ENCODE measurements at places on chromosomes 2 and 18.

DNA sequence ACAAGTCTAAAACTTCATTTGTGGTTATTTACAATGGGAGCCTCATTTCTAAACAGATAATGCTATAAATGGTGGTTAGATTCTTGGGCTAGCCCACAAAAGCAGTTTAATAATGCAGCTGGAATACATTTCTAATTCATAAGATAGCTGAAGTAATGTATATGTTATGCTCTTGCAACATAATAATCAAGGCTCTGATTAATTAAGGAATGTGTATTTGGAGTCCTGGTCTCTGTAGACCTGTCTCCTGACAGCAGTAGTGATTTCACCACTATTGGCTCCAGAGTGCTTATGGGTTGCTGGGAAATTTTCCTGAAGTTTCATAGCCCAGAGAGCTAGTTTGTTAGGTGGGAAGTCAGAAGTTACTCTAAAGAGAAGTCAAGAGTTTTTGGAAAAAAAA lies 21.3 kb upstream of the CDC42EP3 start:
- DNase-seq, result no peak

DNA sequence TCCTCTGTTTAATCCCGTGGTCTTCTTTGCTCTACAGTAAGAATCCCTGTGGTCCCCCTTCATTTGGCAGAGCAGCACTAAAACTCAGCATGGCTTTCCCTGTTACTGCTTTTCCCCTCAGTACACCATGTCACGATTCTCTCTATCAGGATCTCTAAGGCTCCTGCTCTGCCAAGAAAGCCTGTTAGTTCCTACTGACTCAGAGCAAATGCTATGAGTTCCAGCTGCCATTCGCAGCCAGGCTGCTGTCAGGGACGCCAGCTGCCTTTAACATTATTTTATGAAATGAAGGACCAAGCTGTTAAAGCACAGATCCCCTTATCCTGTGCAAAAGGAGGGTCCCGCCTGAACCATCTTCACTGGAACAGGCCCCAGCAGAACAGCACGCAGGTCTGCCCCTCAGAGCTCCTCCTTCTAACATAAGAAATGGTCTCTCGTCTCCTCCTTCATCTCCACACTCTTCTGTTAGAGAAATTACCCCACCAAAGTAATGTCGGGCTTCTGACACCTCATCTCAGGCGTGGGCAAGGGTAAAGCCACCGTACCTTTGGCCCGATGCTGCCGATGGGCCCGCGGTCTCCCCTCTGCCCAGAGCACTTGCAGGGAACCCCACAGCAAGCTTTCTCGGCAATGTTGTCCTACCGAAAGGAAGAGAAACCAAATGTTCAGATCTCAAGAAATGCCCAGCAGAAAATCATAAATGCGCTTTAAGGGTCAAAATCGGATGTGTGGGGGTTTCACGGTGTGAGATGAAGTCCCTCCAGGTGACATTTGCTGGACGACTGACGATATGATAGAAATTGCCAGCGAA lies 52.6 kb downstream of the COL6A3 start:
- DNase-seq, result no peak

DNA sequence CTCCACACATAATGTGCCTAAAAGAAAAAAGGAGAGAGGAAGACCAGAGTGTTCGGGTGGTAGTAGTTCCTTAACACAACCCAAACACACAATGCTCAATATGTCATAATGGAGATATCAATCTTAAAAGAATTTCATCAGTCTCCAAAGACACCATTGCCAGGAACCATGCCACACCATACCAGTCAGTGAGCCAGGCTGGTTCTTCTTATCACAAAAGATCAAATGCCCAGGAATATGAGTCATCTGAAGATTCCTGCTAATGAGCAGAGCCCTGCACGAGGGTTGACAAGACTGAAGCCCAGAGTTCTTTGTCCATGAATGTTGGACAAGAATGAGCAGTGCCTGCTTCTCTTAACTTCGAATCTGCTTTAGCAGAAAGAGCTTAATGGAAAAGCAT lies 262.3 kb downstream of the ZNF516 start:
- DNase-seq, result no peak

- DNase-seq, result no peak
These were observed 130.9 kb upstream of the ASB18 start for GRCh38 chr2:236395067-236395466.

DNA sequence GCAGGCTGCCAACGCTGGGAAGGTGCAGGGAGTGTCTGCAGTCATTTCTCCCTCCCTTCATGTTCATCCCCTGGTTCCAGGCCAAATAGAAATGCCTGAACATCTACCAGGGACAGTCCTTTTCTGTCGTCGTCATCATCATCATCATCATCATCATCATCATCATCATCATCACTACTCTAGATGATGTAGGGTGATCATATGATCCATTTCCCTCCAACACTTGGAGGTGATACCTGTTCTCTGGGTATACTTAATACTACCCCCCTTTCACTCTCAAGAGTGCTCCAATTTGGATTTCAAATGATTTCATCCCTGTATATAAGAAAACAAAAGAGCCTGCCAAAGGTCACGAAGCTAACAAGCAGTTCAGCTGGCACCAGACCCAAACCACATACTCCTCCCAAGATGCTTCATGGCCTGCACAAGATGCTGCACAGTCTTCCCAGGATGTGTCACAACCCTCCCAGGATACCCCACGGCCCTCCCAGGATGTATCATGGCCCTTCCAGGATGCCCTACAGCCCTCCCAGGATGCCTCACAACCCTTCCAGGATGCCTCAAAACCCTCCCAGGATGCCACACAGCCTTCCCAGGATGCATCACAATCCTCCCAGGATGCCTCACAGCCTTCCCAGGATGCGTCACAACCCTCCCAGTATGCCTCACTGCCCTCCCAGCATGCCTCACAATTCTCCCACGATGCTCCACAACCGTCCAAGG lies 257.9 kb downstream of the DYSF start:
- no peak for DNase-seq

GRCh38 chr2:43178602-43179542 lies 47.5 kb downstream of the ZFP36L2 start:
- DNase-seq, result no peak

Data from CD8-positive, alpha-beta memory T cell (primary cell).